ENCODE measurements at places on chromosomes 13 and 19. TPM values are rescaled to one million over a fixed set of nuclear protein-coding genes. Genes with fewer than 3 reads are reported as not detected.

GRCh38 chr13:41274881-41275280 lies 11.5 kb upstream of the MTRF1 start:
- no peak for DNase-seq

- DNase-seq, result no peak
These were observed 46.5 kb downstream of the UTP14C start for GRCh38 chr13:52070929-52071523.

DNA sequence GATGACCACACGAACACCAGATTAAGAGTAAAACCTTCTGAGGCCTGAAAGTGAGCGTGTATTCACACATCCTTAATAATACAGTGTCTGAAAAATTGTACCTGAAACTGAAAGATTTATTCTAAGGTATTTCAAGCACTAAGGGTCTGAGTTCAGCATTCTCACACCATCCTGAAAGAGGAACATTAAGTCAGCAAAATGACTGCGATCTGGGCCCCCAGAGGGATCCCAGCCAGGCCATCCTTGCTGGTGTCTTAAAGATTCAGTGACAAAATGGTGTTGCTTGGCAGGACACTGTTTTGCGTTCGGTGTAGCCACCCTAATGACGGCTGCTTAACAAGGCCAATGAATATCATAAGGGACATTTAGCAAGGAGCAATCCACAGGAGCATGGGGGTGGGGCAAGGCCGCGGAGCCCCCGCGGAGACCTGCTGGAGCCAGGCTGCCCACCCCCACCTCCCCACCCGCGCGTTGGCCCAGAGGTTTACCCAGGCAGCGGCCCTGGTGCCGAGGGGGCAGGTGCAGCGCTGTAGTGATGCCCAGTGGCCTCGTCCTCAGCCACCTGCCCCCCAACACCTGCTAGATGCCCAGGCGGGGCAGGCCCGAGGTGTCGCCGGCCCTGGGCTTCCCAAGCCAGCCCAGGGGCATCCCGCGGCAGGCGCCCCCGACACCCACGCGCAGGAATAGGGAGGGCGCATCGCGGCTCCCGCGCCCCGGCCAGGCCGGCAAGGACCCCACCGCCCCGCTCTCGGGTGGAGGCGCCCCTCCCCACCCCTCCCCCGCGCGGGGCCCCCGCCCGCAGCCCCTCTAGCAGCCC lies 742 bp downstream of the NALCN start:
- DNase-seq, result peak; percentile 17

DNA sequence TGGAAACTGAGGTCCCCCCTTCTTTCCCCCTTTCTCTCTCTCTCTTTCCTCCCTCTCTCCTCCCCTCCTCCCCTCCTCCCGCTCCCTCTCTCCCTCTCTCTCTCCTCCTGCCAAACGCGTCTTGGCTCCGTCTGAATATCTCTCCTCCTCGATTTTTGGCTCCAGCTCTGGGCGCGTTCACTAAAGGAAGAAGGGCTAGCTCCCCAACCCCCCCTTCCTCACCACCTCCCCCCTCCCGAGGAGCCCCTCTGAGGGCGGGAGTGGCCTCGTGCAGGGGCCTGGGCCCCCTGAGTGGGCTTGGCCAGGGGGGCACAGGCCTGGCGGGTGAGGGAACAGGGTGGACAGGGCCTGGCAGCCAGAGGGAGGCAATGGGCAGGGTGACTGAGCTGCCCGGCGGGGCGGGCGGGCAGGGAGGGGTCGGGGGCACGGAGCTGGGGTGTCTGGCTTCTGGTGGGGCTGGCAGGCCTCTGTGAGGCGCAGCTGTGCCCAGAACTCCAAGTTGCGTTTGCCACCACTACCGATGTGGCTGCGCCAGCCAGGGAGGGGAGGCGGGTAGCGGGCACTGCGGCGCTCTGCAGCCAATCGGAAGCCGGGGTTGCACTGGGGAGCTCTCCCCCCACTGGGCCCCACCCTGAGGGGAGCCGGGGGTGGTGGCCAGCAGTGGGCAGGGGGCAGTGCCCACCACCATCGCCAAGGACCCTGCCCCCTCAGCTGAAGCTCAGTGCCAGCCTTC lies 7.1 kb downstream of the NFIX start:
- DNase-seq, result no peak

GRCh38 chr19:7856679-7857663 lies 17.2 kb downstream of the PRR36 start:
- DNase-seq, result peak; percentile 44

- DNase-seq, result no peak
These were observed 40.0 kb downstream of the DZIP1 start for GRCh38 chr13:95604556-95604915.

GRCh38 chr13:37492075-37492474 lies 106.5 kb downstream of the POSTN start:
- DNase-seq, result no peak

DNA sequence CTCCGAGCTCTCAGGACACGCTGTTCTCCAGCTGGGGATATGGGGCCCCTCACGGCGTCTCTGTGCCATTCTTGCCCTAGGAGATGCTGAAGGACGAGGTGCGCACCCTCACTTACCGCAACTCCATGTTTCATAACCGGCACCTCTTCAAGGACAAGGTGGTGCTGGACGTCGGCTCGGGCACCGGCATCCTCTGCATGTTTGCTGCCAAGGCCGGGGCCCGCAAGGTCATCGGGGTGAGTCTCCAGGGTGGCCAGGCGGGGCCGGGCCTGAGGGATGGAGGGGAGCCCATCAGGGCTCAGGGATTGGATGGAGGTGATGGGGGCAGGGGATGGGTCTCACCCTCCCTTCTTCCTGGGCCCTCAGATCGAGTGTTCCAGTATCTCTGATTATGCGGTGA lies 4.8 kb downstream of the PRMT1 start:
- DNase-seq, result no peak

- DNase-seq, result no peak
These were observed 37.4 kb downstream of the NAXD start for GRCh38 chr13:110652764-110653163.

GRCh38 chr13:50693727-50694126 lies 149.8 kb downstream of the DLEU7 start:
- peak; percentile 13 for DNase-seq

DNA sequence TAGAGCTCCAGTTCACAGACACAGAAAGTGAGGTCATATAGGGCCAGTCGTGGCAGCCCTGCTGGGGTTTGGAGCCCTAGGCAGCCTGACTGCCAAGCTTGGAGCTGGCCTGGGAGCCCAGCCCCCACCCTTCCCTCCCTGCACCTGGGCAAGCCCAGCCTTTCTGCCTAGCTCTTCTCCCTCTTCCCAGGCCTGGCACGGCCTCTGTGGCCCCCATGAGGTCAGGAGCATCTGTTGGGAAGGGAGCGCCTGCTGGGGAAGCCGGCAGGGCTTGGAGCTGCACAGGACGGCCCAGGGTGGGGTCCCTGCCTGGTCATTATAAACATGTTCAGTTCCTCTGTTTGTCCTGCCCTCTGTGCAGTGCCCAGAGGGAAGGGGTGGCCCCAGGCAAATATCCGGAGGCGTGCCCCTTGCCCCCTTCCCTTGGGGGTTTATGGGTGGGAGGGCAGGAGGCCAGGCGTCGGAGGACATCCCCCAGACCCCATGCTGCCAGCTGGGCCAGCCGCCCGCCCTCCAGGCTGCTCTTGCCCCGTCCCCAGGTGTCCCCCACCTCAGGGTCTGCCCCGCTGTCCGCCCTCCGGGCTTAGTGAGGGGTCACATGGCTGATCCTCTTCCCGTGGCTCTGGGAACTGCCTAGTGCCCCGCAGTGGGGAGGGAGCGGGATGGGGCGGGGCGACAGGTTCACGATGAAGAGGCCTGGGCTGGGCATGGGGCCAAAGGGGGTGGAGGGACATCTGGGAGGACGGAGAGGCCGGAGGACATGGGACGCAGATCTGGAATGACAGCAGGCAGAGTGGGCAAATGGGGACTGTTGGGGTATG lies 30.0 kb upstream of the NCCRP1 start:
- DNase-seq, result no peak

DNA sequence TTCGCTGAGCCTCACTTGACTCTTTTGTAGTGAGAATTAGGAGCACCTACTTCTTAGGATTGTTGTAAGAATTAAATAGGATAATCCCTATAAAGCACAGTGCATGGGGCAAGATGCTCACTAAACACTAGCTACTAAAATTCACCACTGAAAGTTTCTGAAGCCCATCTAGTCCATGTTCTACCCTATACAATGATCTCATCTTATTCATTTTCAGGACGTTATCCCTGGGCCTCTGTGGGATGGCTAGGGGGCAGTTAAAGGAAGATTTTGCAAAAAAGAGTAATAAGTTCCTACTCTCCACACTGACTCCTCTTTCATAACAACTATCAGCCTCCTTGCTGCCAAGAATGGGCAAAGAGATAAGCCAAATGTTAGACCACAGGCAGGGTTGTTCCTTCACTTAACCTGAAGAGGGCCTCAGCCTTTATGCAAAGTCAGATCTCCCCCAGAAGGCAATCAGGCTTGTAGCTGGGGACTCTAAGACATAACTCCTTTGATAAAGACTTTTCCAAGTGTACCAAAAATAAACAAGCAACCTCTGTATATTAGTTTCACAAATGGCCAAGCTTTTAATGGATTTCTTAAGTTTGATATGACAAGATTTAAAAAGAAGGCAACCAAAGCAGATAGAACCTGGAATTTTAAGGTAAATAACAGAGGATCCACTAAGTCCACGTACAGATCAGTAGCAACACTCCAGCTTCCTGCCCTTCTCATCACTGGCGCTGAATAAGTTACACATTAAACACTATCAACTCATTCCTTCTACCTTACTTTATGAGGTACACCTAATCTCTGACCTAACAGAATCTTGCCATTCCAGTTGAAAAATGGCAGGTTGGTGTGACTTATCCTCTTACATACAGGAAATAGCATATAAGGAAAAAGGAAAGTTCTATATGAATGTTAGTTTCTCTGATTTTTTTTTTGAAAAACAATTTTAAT lies 44.4 kb downstream of the ELF1 start:
- DNase-seq, result peak; percentile 78

GRCh38 chr13:98483601-98484288 lies 93.2 kb downstream of the STK24 start:
- no peak for DNase-seq

DNA sequence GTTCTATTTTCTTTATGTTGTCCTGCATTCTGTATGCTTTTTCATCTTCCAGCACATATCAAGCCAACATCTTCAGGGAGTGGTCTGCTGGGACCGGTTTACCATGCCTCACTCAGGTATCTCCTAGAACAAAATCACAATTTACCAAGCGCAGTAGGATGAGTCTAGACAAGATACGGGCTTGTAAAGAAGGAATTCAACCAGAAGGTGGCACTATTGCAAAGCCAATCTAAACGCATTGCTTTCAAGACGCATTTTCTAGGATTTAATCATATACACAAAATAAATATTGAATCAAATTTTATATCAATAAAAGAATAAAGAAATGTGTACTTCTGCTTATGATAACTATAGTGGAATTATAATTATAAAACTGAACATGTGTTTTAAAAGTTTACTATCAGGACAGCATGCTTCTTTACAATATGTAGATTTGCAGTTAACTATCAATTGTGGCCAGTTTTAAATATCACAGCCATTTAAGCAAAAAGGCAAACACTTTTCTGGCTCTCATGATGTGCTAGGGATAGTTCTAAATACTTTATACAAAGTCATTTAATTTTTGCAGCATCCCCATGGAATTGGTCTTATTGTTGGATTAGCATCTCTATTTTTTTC lies 16.1 kb upstream of the TPP2 start:
- peak; percentile 86 for DNase-seq

GRCh38 chr13:85141401-85141800 lies 657.8 kb downstream of the SLITRK6 start:
- peak; percentile 13 for DNase-seq

GRCh38 chr13:114124921-114125320 lies 7.5 kb downstream of the RASA3 start:
- no peak for DNase-seq

DNA sequence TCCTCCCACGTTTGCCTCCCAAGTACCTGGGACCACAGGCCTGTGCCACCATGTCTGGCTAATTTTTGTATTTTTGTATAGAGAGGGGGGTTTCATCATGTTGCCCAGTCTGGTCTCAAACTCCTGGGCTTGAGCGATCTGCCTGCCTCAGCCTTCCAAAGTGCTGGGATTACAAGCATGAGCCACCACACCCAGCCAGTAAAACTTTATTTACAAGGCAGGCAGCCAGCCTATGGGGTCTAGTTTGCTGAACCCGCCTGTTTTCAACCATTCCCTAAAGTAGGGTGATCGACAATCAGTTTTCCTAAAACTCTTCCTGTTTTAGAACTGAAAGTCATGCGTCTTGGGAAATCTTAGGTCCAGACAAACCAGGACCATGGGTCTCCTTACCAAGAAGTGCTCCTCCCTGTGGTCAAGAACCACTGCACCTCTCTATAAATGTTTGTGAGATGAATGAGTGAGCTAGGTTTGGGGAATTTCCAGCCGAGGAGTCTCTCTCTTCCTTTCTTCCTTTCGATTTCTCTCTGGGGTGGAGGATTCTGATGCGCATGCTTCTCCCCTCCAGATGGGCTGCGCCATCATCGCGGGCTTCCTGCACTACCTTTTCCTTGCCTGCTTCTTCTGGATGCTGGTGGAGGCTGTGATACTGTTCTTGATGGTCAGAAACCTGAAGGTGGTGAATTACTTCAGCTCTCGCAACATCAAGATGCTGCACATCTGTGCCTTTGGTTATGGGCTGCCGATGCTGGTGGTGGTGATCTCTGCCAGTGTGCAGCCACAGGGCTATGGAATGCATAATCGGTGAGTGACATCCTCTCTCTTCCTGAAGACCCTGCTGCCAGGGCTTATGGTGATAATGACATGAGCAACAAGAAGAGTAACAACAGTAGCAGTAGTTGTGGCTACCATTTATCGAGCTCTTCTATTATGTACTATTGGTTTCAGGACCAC lies 38.7 kb downstream of the ADGRE1 start:
- peak; percentile 3 for DNase-seq

- peak; percentile 1 for DNase-seq
These were observed 7.1 kb upstream of the PEAK3 start for GRCh38 chr19:2288818-2289713.

- no peak for DNase-seq
These were observed 34.5 kb downstream of the SHISA2 start for GRCh38 chr13:26017196-26017921.

DNA sequence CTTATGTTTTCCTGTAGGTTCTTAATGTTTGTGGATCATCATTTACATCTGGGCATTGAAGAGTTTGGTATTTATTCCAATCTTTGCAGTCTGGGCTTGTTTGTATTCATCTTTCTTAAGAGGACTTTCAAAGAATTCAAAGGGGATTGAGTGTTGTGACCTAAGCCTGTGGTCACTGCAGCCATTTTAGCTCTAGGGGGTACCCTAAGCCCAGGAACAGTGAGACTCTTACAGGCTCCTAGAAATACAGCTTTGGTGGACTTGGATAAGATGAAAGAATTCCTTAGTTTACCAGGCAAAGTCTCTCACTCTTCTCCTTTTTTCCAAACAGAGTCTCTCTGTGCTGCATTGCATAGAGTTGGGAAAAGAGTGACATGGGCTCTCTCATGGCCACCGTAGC lies 2539.0 kb upstream of the PCDH20 start:
- peak; percentile 42 for DNase-seq

- DNase-seq, result peak; percentile 86
These were observed 4.3 kb downstream of the ZSCAN1 start for GRCh38 chr19:58037927-58038687.

GRCh38 chr13:47484548-47484947 lies 516.5 kb downstream of the SUCLA2 start:
- DNase-seq, result no peak

GRCh38 chr19:11261971-11262839 lies at the start of gene DOCK6:
Gene DOCK6, minus strand, starts transcription at chr19:11262524. Its CDS starts 84 bp downstream, at chr19:11262440.
- peak; percentile 71 for DNase-seq

POSTN gene
- total RNA-seq, result 0.31 TPM

MIR17HG gene
- 44.8 TPM for total RNA-seq

ZIC5 gene
- 32.6 TPM for total RNA-seq

C19orf67 gene
- total RNA-seq, result not detected

BRME1 gene
- total RNA-seq, result 3.7 TPM

B3GNT3 gene
- total RNA-seq, result 1.9 TPM

CRB3 gene
- total RNA-seq, result 44.4 TPM

ONECUT3 gene
- not detected for total RNA-seq

POGLUT2 gene
- 24.7 TPM for total RNA-seq

CEACAM7 gene
- total RNA-seq, result 0.24 TPM

ZNF528 gene
- total RNA-seq, result 25.5 TPM
